ENCODE measurements at places on chromosomes 5 and 9.

DNA sequence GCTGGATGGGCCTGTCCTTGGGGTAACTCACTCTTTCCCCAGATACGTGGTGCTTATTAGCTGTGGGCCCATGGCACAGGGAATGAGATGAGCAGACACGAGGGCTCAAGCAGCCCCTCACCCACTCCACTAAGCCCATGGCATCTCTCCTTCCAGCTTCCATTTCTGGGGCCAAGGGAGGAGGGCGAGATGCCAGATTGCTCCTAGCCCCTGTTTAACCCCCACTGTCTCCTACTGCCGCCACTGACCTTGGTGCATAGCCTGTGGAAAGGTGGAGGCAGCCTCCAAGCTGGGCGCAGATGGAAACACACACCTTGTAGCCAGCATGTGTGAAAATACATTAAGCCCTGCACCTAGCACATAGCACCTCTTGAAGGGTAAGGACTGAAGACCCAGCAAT, 167.6 kb downstream of the FSTL4 start:
- DNase-seq: no peak

- DNase-seq: no peak
Observed at GRCh38 chr5:33228149-33228548, 212.6 kb upstream of the TARS1 start.

DNA sequence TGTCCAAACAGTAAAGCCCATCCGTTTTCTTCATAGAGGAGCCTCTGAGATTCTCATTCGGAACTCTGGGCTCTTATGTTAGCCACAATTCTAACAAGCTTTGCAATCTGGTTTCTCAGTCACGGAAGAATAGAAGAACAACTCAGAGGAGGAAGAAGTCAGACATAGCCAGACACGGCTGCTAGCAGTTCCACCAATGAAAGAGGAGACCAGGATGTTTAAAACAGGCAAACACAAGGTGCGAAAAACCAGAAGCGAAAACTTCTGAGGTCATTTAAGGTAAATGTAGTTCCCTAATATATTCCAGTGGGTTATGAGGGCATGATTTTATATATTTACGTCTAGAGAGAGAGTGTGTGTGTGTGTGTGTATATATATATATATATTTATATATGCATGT, 34.1 kb upstream of the GDNF start:
- no peak for DNase-seq

GRCh38 chr5:133510634-133511262, 101.6 kb downstream of the FSTL4 start:
- no peak for DNase-seq

GRCh38 chr9:34644766-34645314, 1.6 kb upstream of the GALT start:
- no peak for DNase-seq

DNA sequence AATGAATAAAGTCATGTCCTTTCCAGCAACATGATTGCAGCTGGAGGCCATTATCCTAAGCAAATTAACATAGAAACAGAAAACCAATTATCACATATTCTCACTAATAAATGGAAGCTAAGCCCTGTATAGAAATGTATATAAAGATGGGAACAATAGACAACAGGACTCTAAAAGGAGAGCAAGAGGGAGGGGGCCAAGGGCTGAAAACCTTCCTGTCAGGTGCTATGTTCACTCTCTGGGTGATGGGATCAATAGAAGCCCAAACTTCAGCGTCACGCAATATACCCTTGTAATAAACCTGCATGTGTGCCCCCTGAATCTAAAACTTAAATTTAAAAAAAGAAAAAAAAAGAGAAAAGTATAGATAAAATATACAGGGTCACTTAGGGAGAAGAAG, 163.7 kb upstream of the ACO1 start:
- DNase-seq: no peak

DNA sequence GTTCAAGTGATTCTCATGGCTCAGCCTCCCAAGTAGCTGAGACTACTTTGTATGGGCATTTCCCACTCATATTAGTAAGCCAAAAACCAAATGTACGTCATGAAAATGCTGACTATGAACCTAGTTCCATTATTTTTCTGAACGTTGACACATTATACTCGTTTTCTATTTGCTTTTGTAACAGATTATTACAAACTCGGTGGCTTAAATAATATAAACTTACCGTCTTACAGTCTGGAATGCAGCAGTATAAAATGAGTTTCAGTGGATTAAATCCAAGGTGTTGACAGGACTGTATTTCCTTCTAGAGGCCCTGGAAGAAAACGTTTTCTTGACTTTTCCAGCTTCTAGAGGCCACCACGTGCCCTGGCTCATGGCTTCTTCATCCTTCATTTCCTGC, 517.0 kb downstream of the GADD45G start:
- no peak for DNase-seq

- no peak for DNase-seq
Observed at GRCh38 chr9:68997666-68998065, 16.2 kb downstream of the PRKACG start.

- DNase-seq: no peak
Observed at GRCh38 chr5:90378752-90379151, 30.8 kb downstream of the CETN3 start.

DNA sequence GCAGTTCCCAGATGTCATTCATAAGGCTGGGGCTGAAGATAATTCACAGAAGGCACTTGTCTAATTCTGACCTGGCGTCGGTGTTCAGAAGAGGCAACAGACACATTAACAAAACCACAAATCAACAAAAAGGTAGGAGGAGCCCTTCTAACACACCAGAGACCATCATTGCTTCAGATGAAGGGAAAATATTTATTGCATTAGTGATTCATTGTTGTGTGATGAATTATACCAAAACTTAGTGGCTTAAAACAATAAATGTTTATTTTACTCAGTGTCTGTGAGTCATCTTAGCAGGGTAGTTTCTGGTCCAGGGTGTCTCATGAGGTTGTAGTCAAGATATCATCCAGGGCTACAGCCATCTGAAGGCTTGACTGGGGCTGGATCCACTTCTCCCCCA, 91.3 kb upstream of the KIF2A start:
- DNase-seq: no peak

DNA sequence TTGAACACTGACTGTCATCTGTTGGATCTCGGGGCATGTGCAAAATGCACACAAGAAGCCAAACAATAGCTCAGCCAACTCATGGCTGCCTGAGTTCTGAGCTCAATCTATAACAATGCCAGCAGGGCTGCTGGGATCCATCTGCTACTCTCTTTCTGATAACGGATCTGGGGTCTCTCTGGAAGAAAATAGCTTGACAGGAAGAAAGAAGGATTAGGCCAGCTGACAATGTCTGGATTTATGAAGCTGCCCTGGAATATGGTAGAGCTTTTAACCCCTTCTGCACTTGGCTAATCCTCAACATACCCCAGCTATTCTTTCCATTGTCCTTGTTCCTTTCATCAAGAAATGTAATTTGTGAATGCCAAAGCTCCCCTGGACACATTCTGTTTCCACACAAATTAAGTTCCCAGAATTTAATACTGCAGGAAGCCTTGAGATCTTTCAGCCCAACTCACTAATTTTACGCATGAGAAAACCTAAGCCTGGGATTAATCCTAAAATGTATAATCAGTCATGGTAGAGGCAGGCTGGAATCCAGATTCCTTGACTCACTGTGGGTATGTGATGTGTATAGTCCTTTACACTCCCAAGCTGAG, 62.7 kb upstream of the PCA3 start:
- no peak for DNase-seq

DNA sequence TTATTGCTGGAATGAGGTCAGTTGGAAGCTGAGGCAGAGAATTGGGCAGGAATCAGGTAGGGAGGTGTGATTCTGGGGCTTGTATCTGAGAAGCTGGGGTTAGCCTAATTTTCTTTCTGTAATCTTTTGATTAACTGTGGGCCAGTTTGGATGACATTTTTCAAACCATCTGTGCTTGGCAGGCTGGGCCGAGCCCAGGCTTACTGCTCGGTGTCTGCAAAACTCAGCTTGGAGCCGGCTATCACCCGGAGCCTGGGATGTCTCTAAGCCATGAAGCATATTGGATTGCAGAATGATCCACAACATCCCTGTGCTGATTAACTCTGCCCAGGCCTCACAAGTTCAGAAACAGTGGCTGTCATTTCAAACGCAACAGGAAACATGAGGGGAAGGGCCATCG, 26.5 kb downstream of the KCNMB1 start:
- no peak for DNase-seq

DNA sequence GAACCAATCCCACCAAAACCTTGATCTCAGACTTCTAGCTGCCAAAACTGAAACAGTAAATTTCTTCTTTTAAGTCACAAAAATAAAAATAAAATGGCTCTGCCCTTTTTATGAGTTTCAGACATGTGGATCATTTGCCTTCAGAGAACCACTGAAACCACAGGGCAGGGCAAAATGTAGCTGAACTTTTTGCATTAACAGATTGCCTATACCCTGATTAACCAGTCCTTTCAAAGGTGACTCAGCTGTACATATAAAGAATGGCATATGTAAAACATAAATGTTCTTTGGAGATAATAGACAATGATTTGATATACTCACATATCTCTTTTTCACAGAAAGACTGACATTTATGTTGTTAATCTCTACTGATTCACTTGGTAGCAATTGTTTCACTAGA, 187.1 kb upstream of the GRIN3A start:
- no peak for DNase-seq

DNA sequence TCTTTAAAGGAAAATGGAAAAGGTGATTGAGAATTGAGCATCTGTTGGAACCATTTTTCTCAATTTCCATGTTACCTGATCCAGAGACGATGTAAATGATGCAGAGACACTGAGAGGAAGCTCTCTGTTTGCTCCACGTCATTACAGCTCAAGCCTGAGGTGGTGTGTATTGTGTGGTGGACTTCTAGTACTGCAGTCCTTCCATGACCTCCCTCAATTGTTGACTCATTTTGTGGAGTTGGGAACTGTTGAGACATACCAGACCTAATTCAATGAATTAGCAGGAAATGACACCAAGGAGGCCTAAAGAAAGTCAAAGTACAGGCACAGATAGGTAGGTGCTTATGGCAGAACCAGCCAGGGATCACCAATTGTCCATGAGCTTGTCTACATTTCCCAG, 15.6 kb upstream of the LVRN start:
- no peak for DNase-seq

DNA sequence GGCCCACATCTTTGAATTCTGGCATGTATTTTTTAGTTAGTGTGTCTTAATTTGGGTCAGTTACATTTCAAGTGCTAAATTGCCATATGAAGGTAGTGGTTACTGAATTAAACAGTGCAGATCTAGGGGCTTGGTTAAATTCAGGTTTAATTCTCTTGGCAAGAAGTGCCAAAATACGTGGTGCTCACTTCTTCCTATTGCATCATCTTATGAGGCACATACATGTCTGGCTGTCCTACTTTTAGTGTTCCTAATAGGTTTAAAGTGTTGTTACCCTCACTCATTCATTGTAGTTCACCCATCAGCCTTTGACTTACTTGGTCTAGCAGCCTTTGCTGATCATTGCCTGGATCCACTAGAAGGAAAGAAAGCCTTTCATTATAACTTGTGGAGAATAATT, 59.5 kb downstream of the RPS6 start:
- DNase-seq: no peak

DNA sequence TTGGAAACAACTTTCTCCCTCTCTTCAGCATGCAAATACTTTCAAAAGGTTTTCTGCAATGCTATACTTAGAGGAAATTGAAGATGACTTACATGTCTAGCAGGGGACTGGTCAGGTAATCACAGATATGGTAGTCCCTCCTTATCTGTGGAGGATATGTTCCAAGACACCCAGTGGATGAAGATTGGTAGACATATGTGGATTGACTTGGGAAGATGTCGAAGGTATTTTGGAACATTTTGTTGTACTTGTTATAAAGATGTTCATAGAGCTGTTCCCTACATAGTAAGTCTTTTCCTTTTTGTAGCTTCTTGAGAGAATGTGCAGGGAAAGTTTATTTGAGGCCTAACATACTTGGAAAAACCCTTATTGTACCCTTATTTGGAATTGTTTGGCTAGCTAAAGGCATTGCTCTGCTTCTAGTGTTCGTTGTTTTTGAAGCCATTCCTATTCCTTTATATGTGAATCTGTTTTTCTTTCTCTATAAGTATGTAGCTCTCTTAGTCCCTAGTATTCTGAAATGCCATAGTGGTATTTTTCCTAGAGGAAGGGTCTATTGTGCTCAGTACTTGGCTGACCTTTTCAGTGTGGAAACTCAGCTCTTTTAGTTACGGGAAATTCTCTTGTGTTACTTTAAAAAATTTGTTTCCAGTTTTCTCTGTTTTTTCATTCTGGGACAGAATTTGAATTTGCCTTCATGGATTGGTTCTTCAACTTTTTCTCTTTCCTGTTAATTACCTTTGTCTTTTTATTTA, 25.7 kb downstream of the GPR151 start:
- DNase-seq: no peak

DNA sequence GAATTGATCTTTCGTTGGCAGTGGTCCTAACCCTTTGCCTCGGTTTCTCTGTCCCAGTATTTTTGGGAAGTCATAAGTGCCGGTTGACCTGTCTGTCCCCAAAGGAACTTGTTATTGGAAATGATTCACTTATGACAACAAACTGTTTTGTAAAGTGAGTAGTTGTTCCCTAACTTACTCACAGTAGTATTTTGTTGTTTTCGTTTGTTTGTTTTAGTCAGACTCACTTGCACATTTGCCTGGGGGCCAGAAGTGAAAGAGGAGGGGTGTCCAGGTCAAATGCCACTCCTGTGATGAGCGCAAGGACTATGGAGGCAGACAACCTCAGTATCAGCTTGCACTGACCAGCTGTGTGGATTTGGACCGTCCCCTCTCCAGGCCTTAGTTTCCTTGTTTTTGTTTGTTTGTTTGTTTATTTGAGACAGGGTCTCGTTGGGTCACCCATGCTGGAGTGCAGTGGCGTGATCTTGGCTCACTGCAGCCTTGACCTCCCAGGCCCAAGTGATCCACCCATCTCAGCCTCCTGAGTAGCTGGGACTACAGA, 47.3 kb downstream of the ANKRD55 start:
- DNase-seq: no peak

GRCh38 chr9:125532412-125532811, 174.6 kb downstream of the MAPKAP1 start:
- DNase-seq: no peak

GRCh38 chr9:98536542-98537173, 172.1 kb downstream of the GABBR2 start:
- no peak for DNase-seq

GRCh38 chr9:136537896-136538598, 7.8 kb downstream of the NOTCH1 start:
- DNase-seq: no peak

DNA sequence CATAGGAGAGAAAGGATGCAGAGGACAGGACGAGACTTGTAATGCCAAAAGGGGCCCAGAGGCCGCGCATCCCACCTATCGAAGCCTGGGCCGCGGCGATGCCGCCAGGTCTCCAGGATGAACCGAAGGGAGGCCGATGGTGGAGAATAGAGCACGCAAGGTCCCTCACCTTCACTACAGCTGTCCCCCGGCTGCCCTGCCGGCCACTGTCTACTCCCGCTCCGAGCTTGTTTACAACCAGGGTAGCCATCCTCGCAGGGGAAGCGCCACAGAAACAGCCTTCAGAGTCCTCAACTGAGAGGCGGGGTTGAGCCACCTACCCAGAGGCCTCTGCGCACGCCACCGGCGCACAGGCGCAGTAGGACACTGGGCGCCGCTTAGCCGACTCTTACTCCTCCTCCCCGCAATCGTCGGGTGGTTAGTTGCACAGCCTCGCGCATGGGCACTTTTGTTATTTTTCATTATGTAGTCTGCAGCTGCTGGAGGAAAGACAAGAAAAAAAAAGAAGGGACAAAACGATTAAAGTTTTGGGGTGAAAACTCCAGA, at the start of gene TRIM23:
Gene TRIM23 (minus strand): TSS at position 309 of the 546 bp plus-strand sequence. CDS start 59 bp downstream, at position 250.
- peak; percentile 87 for DNase-seq

GRCh38 chr5:95022967-95023695, 261.8 kb downstream of the MCTP1 start:
- DNase-seq: no peak

All from right renal pelvis (tissue), 4 donors.